Stimulated activated CD4-positive, alpha-beta T cell treated with anti-CD3 and anti-CD28 coated beads, Interleukin-15, amount 100 ng/mL, for 24 hours (primary cell): ENCODE measurements at places on chromosomes 16 and 17.

DNA sequence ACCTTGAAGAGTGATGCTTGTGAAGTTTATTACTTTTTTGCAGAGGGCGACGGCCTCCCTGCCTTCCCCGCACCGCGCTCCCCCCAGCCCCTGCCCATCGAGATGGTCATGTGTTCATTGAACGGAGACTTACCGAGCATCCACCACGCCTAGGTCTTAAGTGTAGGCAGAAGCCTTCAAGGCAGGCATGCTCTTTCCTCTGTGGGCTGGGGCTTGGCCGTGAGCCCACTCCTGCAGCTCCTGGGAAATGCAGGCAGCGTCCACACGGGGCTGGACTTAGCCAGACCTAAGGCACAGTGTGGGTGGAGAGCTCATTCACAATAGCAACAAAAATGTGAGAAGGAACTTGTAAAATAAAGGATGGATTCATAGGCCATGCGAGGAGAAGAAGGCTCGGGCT is 19.2 kb downstream of the RNF213 start:
- no peak for DNase-seq

GRCh38 chr17:72294487-72294893 is 173.7 kb downstream of the SOX9 start:
- no peak for DNase-seq

- DNase-seq: no peak
These were observed 14.8 kb upstream of the PVALEF start for GRCh38 chr17:81150377-81151077.

- DNase-seq: no peak
These were observed 297.7 kb downstream of the SEC14L1 start for GRCh38 chr17:77438241-77439188.

DNA sequence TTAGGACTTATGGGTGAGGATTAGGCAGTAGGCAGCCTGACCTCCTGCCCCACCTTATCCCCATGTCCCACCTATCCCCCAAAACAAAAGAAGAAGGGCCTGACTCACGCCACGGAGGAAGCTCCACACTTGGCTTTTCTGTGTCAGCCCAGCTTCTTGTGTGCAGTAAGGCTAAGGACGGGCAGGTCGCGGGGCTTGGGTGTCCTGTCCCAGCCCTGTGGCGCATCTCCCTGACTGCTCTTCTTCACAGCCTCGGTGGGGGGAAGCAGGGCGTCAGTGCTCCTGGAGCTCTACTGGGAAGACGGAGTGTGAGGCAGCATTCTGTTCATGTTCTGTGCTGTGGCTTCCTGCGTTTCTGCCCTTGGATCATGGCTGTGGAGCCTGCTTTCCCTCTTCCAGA is 34.6 kb upstream of the ALDH3A2 start:
- no peak for DNase-seq

- DNase-seq: no peak
These were observed 46.0 kb downstream of the TNRC6A start for GRCh38 chr16:24775455-24775854.

- no peak for DNase-seq
These were observed 9.0 kb downstream of the KRTAP9-7 start for GRCh38 chr17:41284546-41284945.

GRCh38 chr17:4161192-4161966 is 18.4 kb downstream of the CYB5D2 start:
- no peak for DNase-seq

DNA sequence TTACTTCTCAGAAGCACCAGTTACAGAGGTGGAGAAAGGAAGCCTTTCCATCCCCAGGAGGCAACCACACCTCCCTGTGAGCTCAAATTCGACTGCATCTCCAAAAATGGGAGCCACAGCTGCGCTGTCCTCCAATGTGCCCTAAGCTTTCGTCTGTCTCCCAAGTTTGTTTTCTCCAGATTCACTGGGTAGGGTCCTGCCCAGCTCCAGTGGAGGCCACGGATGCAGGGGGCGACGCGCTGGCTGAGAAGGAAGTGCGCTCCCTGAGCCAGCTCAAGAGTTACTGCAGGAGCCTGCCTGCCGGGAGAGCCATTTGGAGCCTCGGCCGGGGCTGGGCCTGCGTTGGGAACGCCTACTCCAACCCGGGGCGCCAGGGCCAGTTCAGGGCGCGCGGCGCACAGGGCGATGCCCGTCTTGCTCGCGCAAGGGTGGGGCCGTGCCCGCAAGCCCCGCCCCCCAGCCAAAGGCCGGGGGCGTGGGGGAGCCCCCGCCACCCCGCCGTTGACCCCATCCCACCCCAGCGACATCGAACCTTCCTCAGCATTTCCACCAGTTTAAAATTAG is 19.5 kb downstream of the SIAH1 start:
- DNase-seq: peak; percentile 89

DNA sequence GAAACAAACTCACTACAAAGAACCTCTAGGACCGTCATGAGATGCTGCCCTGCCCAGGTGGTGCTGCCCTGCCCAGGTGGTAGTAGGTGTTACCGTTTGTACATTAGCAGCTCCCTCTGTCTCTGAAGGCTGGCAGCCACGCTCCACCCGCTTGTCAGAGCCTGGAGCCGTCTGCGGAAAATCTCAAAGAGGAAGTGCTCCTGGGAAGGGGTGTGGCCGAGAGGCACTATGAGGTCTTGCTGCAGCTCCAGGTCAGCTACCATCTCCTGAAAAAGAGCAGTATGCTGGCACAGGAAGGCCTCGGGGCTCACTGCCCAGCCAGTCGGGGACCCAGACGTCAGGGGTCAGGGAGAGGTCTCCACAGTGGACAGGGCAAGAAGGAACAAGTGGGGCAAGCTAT is 28.3 kb downstream of the ZNF276 start:
- no peak for DNase-seq

DNA sequence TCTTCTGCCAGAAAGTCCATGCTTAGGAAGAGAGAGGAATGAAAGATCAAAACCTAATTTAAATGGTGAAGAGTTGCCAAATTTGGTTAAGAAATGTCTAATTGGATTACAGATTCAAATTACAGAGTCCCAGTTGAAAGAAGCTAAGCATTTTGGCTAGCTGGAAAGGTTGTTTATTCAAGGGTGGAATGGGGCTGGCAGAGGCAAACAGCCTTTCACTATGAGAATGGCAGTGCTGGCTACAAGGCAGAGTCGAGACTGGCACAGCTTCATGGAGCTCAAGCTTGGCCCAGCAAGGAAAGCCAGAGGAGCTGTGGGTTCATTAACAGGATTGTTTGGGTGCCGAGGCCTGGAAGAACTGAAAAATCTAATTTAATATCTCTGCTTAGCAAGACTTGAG is 13.6 kb downstream of the MAP3K3 start:
- DNase-seq: no peak

DNA sequence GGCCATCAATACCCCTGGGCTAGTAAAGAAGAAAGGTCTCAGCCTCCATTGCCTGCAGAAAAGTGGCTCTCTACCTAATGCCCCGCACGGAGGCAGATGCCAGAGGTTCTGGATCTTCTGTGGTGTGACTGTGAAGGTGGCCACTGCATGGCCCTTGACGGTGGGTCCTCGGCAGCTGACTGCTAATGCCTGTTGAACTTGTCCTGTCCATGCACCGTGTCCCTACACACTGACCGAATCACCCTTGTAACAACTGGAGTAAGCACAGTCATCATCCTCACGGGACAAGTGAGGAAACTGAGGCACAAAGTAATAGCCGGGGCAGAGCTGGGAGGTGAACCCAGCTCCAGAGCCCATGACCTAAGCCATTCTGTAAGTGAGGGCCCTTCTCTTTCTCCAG is 48.8 kb downstream of the MYH11 start:
- DNase-seq: no peak

DNA sequence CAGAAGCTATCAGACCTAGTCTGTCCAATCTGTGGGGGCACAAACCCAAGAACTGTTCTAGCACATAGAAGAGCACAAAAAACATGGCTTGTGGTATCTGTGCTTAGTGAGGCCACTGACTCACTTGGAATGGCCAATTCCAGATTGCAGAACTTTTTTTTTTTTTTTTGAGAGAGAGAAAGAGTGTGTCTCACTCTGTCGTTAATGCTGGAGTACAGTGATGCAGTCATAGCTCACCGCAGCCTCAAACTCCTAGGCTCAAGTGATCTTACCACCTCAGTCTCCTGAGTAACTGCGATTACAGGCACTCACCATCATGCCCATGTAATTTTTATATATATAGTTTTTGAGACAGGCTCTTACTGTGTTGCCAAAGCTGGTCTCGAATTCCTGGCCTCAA is 77.2 kb upstream of the CLEC3A start:
- DNase-seq: no peak

DNA sequence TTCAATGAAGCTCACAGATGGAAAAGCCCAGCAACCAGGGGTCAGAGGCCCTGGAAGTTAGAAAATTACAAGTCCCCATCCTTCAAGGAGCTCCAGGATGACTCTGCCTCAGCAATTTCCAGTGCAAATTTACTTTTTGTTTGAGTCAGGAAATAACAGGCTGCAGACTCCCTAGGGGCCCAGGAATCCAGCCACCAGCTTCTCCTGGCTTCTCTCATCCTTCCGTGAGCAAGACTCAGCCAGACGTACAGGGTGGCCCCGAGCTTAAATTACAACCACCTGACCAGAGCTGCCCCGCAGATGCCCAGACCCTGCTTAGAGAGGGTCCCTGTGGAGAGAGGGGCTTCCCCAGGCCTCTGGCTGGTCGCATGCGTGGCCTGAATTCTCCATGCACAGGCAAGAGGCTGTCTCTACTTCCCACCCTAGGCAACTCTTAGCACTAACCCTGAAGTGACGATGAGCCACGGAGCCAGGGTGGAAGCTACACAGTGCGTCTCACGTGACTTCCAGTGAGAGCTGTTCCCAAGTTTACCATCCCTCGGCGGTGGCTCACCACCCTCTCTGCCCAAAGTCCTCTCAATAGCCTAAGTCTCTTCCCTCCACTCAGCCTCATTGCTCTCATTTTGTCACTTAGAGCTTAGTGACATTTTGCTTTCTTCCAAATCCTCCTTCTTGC is 27.1 kb downstream of the GPR142 start:
- DNase-seq: no peak

DNA sequence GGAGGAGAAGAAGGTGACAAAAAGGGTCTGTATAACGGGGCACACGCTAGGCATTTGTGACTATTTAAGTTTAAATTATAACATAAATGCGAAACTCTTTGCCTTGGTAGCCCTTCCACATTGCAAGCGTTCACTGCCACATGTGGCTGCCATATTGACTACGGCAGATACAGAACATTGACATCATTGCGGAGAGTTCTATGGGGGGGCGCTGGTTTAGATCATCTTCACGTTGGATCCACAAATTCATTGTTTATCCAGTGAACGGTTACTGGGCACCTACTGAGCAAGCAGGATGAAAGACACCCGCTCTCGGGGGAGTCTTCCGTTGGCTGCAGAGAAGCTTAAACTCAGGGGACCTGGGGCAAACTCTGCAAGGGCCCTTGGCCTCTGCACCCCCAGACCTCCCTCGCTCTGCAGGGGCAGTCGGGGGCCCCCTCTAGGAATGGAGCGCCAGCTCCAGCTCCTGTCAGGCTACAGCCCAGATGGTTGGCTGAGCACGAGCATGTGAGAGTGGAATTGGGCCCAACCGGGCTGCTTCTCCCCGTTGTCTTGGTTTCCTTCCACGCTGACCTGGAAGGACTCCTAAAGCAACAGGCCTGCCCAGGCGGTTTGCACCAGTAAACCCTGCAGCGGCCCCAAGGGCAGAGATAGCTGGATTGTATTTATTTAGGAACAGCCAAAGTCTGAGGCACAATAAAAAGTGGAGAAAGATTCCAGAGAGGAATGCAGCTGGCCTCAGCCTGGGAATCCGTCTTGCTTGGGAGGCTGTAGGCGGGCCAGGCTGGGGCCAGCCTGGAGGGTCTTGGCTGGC is 172.2 kb downstream of the SEC14L1 start:
- DNase-seq: no peak
